ENCODE measurements at places on chromosomes 7 and 10.

DNA sequence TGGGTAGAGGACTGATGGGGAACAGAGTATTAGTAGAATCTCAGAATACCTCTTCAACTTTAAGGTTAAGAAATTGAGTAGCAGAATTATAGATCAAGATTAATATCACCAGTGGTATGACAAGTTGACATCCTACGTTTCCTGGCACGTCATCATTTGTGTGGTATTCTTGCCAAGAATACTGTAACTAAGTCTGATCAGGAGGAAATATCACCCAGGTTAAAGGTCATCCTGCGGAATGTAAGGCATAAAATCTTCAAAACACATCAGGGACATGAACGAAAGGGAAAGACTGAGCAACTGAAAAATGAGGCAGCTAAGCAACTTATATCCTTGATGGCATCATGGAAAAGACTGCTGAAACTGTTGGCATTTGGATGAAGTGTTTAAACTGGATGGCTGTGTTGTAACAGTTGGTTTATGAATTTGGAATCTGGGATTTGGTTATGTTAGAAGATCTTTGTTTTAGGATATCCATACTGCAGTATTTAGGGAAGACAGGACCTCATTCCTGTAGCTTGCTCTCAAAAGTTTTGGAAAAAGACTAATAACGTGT lies 86.1 kb downstream of the TRIM24 start:
- no peak for DNase-seq
- peaks cover 5% of the 10 kb centered on the region for H3K36me3 ChIP-seq
- H3K27ac ChIP-seq, result no peak overlapping the region
- no peaks in the 10 kb centered on the region for H3K4me1 ChIP-seq
- no peaks in the 10 kb centered on the region for H3K27me3 ChIP-seq

GRCh38 chr10:18381679-18382078 lies 241.5 kb downstream of the CACNB2 start:
- H3K36me3 ChIP-seq, result no peaks in the 10 kb centered on the region
- no peaks in the 10 kb centered on the region for H3K27me3 ChIP-seq
- no peak for DNase-seq
- no peaks in the 10 kb centered on the region for H3K4me1 ChIP-seq
- no peak overlapping the region for H3K27ac ChIP-seq

- DNase-seq, result no peak
- no peaks in the 10 kb centered on the region for H3K27me3 ChIP-seq
- no peak overlapping the region for H3K27ac ChIP-seq
- H3K4me1 ChIP-seq, result no peaks in the 10 kb centered on the region
- no peak overlapping the region for H3K4me3 ChIP-seq
These were observed 789.7 kb downstream of the GATA3 start for GRCh38 chr10:8844141-8844540.

- no peaks in the 10 kb centered on the region for H3K36me3 ChIP-seq
- peaks cover 14% of the 10 kb centered on the region for H3K4me1 ChIP-seq
- peak; percentile 76 for DNase-seq
- H3K4me3 ChIP-seq, result no peak overlapping the region
- peaks cover 5% of the 10 kb centered on the region for H3K27me3 ChIP-seq
These were observed 24.8 kb upstream of the ZNF735 start for GRCh38 chr7:64182036-64182790.

DNA sequence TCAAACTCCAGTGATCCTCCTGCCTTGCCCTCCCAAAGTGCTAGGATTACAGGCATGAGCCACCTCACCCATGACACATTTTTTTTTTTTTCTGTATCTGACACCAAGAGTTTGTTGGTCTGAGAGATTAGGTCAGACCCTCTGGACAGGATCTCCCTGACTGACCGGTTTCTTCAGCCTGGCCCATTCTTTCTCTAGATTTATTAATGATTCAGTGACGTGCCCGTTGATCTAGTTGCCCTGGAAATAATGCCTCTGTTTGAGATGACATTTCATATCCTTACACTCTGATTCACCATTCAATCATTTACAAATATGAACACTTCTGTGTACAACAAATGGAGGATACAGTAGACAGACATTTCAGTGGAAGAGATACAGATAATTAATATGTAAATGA lies 1.4 kb upstream of the ZNF212 start:
- no peak overlapping the region for H3K27ac ChIP-seq
- H3K4me1 ChIP-seq, result peaks cover 18% of the 10 kb centered on the region
- no peaks in the 10 kb centered on the region for H3K36me3 ChIP-seq
- no peaks in the 10 kb centered on the region for H3K27me3 ChIP-seq
- no peak overlapping the region for H3K4me3 ChIP-seq

- H3K27ac ChIP-seq, result peak overlapping the region; percentile 43
- DNase-seq, result peak; percentile 59
- no peaks in the 10 kb centered on the region for H3K4me1 ChIP-seq
- H3K27me3 ChIP-seq, result no peaks in the 10 kb centered on the region
- no peaks in the 10 kb centered on the region for H3K36me3 ChIP-seq
- no peak overlapping the region for H3K4me3 ChIP-seq
These were observed 8.1 kb upstream of the OLAH start for GRCh38 chr10:15035385-15036301.

- no peak overlapping the region for H3K27ac ChIP-seq
- H3K4me3 ChIP-seq, result no peak overlapping the region
- peaks cover 10% of the 10 kb centered on the region for H3K4me1 ChIP-seq
- DNase-seq, result no peak
- H3K36me3 ChIP-seq, result no peaks in the 10 kb centered on the region
- H3K27me3 ChIP-seq, result no peaks in the 10 kb centered on the region
These were observed 140.3 kb upstream of the TCF7L2 start for GRCh38 chr10:112809736-112810135.

GRCh38 chr7:300546-301290 lies 10.7 kb downstream of the FOXL3 start:
- H3K27ac ChIP-seq, result no peak overlapping the region
- peak; percentile 6 for DNase-seq
- H3K4me1 ChIP-seq, result peaks cover 4% of the 10 kb centered on the region
- no peaks in the 10 kb centered on the region for H3K27me3 ChIP-seq

GRCh38 chr7:43038254-43038653 lies 74.2 kb upstream of the HECW1 start:
- H3K36me3 ChIP-seq, result no peaks in the 10 kb centered on the region
- no peak overlapping the region for H3K4me3 ChIP-seq
- H3K27me3 ChIP-seq, result no peaks in the 10 kb centered on the region
- H3K27ac ChIP-seq, result no peak overlapping the region

DNA sequence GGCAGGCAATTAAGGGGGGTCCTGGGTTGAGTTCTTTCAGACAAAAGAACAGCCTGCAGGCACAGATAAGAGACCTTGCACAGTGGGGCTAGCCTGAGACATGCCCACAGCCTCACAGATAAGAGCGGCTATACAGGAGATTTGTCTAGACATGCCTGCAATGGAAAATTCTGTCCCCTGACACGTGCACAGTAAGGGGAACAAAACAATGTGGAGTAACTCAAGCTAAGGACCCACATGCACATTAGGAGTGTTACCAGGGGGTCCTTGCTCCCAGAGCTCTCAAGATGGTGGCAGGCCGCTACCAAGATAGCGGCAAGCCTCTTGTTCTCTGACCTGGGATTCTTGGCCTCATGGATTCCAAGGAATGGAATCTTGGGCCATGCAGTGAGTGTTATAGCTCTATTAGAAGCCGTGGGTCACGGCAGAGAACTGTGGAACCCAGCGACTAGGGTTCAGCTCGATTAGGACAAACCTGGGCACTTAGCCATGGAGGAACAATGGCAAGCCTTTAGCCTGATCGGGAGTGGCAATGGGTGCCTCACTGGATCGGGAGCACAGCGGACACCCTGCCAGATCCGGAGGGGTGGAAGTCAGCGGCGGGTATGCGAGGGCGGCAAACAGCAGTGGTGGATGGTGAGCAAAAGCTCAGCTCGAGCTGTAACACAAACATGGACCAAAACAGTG lies 196.9 kb downstream of the CCSER2 start:
- H3K27me3 ChIP-seq, result no peaks in the 10 kb centered on the region
- peaks cover 6% of the 10 kb centered on the region for H3K4me1 ChIP-seq
- no peak for DNase-seq
- H3K36me3 ChIP-seq, result no peaks in the 10 kb centered on the region
- no peak overlapping the region for H3K27ac ChIP-seq

- DNase-seq, result peak; percentile 66
- H3K27me3 ChIP-seq, result no peaks in the 10 kb centered on the region
- H3K4me1 ChIP-seq, result peaks cover 14% of the 10 kb centered on the region
- H3K27ac ChIP-seq, result peak overlapping the region; percentile 44
These were observed 8.8 kb upstream of the GET4 start for GRCh38 chr7:867406-868188.

DNA sequence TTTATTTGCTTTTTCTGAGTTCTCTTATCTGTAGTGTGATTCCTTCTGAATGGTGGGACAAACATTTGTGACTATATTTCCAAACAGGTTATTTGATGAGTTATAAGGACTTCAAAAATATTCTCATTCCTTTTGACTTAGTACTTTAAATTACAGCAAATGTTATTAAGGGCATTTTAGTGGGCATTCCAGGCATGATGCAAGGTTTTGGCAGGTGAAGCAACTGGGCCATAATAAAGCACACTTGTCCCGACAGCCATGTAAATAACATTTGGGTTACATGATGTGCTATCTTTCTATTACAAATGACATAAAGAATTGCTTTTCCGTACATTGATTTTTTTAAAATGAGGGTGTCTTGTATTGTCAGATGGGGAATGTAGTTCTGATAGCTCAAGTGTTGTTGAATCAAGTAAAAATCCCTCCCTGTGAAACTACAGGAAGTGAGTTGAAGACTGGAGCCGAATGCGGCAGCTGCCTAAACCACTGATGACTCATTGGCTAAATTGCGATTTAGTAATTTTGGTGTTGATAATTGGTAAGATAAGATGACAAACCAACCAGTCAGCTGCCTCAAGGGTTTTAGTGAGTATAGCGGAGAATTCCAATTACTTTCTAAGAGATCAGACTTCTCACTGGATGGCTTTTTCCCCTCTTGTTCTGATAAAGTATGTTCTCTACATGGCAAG lies 231.3 kb upstream of the NPY start:
- H3K27me3 ChIP-seq, result no peaks in the 10 kb centered on the region
- no peaks in the 10 kb centered on the region for H3K36me3 ChIP-seq
- H3K27ac ChIP-seq, result no peak overlapping the region
- peak; percentile 24 for DNase-seq

- peak overlapping the region; percentile 41 for H3K4me3 ChIP-seq
- peaks cover 10% of the 10 kb centered on the region for H3K4me1 ChIP-seq
- no peaks in the 10 kb centered on the region for H3K27me3 ChIP-seq
- H3K27ac ChIP-seq, result no peak overlapping the region
These were observed 74.0 kb upstream of the CUX1 start for GRCh38 chr7:101743241-101743994.

GRCh38 chr7:5679048-5679812 lies 102.2 kb downstream of the RNF216 start:
- H3K4me1 ChIP-seq, result peaks cover 48% of the 10 kb centered on the region
- no peaks in the 10 kb centered on the region for H3K27me3 ChIP-seq
- peaks cover 4% of the 10 kb centered on the region for H3K36me3 ChIP-seq
- no peak overlapping the region for H3K4me3 ChIP-seq
- DNase-seq, result peak; percentile 59

DNA sequence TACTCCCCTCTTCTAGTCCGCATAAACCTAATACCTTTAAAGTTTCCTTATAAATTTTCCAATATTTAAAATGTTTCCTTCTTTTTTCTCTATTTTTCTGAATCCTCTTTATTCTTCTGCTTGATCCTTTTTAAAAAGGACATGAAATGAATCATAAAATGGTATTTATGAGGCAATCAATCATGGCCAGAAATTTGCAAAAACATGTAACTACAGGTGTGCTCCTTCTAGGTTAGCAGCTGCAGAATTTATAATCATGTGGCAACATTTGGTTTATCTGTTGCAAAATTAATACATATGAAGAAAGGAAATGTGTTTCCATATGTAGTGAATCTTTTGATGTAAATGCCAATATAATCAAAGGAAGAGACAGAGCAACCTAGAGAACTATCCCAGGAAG lies 1008.5 kb downstream of the ANKRD7 start:
- no peak overlapping the region for H3K4me3 ChIP-seq
- no peak overlapping the region for H3K27ac ChIP-seq
- no peaks in the 10 kb centered on the region for H3K4me1 ChIP-seq
- no peaks in the 10 kb centered on the region for H3K27me3 ChIP-seq

DNA sequence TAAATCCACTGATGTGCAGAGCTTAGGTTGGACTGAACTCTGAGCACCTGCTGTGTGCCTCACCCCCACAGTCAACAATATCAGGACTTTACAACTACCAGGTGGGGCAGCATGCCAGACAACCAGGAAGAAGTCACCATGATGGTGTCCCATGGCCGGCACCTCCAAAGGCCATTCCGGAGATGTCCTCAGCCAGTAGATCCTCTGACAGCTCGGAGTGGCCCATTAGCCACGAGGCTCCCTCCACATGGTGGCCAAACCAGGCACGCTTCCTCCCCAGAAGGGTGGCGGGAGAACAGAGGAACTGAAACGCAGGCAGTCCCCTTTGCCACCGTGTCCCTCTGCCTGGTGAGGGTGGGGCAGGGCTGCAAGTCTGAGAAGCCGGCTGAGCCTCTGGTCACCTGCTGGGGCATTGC lies 390.0 kb downstream of the TNS3 start:
- H3K27ac ChIP-seq, result no peak overlapping the region
- no peaks in the 10 kb centered on the region for H3K36me3 ChIP-seq
- DNase-seq, result peak; percentile 39
- no peaks in the 10 kb centered on the region for H3K27me3 ChIP-seq
- peaks cover 7% of the 10 kb centered on the region for H3K4me1 ChIP-seq

DNA sequence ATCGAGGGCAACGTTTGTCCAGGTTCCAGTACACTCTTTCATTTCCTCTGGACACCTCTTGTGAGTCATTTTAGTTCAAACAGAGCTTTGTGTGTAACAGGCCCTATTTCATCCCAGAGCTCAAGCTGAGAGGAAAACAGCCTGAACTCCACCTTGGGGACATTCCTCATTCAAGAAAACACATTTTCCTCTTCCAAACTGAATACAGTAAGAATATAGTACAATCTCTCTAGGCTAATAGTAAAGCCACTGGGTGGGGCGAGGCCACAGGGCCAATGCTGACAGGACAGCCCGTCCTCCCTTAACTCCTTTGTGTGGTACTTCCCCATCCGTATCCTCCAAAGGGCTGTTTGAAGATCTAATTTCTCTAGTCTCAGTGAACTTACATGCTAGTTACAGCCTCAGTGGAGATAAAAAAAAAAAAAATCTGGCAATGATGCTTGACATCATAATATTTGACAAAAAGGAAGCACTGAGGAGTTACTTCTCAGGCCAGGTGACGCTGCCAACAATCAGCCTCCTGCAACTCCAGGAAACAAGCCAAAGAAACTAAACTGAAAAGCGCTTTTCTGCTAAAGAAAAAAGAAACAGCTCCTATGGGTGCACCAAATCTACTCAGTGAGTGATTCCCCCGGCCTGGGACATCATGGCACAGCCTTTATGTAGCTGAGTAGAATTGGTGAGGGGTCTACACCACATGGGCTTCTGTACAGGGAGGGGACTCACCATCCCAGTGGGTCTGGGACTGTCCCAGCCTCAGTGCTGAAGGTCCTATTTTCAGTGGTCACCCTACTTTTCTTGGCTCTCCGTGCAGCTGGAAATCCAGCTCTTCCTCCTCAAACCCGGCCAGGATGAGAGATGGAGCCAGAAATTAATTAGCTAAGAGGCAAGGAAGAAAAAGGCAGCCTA lies 238.2 kb upstream of the NEBL start:
- H3K27me3 ChIP-seq, result no peaks in the 10 kb centered on the region
- H3K27ac ChIP-seq, result peak overlapping the region; percentile 28
- no peak for DNase-seq

- no peak overlapping the region for H3K27ac ChIP-seq
- H3K4me3 ChIP-seq, result no peak overlapping the region
- H3K4me1 ChIP-seq, result no peaks in the 10 kb centered on the region
- DNase-seq, result no peak
- H3K36me3 ChIP-seq, result no peaks in the 10 kb centered on the region
These were observed 8.2 kb upstream of the NKX6-2 start for GRCh38 chr10:132793871-132794849.
